ENCODE measurements at places on chromosomes 11 and 22.

- DNase-seq: no peak
Observed at GRCh38 chr11:45151362-45151982, 5.0 kb downstream of the PRDM11 start.

- no peak for DNase-seq
Observed at GRCh38 chr11:78791254-78791653, 216.6 kb upstream of the NARS2 start.

- DNase-seq: no peak
Observed at GRCh38 chr11:85276332-85276731, 350.8 kb downstream of the DLG2 start.

DNA sequence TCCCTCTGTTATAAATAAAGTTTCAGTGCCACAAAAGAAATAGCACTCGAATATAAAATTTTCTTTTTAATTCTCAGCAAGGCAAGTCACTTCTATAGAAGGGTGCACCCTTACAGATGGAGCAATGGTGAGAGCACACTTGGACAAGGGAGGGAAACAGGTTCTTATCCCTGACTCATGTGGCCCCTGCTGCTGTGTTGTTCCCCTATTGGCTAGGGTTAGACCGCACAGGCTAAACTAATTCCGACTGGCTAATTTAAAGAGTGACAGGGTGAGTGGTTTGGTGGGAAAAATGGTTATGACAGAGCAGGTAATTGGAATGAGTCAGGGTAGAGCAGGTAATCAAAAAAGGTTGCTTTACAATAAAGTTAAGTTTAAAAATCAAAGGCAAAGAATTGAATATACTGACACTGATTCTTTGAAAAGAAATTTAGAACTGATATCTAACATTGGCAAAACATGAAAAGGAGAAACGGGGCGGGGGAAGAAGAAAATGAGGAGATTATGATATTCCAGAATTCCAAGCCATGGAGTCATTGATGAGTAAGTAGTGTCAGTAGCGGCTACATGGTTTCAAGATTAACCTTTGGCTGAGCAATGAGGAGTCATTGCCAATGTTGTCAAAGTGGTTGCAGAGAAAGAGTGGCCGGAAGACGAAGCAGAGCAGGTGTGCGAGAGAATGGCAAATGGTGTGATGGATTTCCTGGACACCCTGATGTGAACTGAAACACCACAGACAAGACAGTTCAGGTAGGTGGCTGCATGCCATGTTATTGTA lies 48.4 kb upstream of the MRGPRX1 start:
- DNase-seq: no peak

GRCh38 chr11:43575913-43576310 lies 104.6 kb upstream of the HSD17B12 start:
- DNase-seq: peak; percentile 85

GRCh38 chr11:19920982-19921381 lies 208.3 kb downstream of the NAV2 start:
- no peak for DNase-seq

DNA sequence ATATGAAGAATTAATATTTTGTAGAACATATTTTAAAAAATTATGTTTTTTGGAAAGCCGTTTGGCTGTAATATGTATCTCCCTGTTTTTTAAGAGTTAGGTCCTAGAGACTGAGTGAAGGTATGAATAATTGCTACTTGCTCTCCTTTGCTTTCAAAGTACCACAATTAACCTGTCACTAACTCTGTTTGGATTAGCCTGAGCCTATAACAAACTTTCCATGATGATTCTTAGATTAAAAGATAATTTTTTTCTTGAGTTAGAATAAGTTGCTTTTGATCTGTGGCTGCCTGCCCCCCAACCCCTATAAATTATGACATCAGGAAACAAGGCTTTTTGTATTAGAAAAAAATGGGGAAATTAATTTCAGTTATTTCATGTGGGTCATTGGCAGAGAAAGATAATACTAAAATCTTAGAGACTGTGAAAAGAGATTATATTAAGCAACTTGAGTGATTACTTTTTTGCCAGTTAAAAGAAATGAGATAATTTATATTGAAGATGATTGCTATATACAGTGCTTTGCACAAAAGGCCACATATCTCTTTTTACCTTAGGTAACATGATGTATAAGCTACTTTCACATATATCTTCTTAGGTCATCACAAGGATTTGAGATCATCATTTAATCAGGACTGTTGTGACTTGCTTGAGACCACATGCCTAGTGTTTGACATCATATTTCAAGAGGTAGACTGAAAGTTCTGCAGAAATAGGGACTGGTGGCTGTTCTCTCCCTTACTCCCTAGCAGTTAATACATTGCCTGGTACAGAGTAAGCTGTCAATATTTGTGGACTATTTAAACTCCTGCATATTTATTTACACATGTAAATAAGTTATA lies 9.6 kb downstream of the MTMR3 start:
- no peak for DNase-seq

GRCh38 chr11:6350043-6350442 lies 29.7 kb upstream of the CAVIN3 start:
- peak; percentile 94 for DNase-seq

DNA sequence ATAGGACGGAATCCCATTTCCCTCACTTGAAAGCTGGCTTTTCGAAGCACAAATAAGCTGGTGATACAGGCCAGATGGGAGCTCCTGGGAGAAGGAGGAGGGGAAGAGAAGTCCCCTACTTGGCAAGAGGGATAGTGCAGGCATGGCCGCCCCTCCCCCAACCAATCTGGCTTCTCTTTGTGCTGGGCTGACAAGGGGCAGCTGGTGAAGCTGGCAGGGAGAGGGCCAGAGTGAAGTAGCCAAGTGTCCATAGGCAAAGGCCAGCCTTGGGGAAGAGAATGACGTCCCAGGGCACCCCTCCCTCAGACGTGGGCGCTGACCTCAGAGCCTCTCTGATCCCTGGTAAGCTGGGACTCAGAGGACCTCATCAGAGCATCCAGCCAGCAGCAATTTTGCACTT lies 78.7 kb upstream of the GRAMD1B start:
- DNase-seq: peak; percentile 89

GRCh38 chr11:64971421-64972233 lies at the start of gene MAJIN:
MAJIN (minus strand) TSS chr11:64972108; CDS start chr11:64959405, 12,703 bp downstream.
- DNase-seq: peak; percentile 88

- no peak for DNase-seq
Observed at GRCh38 chr11:120174866-120175265, 36.0 kb upstream of the OAF start.

DNA sequence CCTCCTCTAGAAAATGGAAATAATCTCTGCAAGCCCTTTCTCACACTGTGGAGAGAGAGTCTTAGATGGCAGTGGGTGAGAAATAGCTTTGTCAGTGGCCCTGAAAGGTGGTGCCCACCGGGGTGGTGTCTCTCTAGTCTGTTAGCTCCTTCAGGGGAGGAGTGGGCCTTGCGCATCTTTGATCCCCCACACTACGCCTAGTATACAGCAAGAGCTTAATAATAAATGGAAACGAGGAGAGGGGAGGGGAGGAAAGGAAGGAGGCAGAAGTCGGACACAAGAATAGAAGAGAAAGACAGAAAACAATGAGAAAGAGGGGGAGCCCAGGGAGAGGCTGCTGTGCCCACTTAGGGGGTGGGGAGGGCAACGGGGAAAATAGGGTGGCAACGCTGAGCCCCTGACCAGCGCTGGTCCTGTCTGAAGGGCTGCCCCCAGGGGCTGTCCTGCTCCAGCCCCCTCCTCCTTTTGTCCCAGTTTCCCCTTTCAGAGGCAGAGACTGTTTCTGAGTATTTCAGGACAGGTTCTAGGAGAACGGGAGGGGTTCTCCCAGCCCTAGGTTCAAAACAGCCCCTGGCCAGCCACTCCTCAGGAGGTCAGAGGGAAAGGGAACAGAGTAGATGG lies 1.2 kb downstream of the ARRB1 start:
- no peak for DNase-seq

GRCh38 chr11:31199378-31199777 lies 170.2 kb downstream of the DCDC1 start:
- peak; percentile 58 for DNase-seq

- DNase-seq: no peak
Observed at GRCh38 chr11:11056749-11057471, 199.1 kb upstream of the ZBED5 start.

DNA sequence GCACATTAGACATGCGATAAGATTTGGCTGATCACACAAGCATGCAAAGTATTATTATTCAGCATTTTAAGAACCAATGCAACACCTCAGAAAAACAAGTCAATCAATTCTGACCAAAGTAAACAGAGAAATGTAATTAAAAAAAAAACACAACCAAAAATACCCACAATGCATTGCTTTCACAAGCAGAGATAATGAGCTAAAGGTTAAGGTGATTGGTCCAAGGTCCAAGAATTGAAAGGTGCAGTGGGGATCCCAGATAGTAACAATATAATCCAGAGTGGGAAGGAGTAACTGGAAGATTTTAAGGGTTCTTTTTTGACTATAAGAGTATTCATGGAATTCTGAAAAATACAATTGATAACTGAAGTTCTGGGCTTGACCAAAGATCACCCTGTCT lies 39.0 kb downstream of the APOL5 start:
- DNase-seq: no peak

- no peak for DNase-seq
Observed at GRCh38 chr11:59923813-59924212, 14.4 kb upstream of the OOSP1 start.

- no peak for DNase-seq
Observed at GRCh38 chr11:10539339-10539738, 1.6 kb downstream of the RNF141 start.

- no peak for DNase-seq
Observed at GRCh38 chr11:21948876-21949275, 244.0 kb upstream of the ANO5 start.

DNA sequence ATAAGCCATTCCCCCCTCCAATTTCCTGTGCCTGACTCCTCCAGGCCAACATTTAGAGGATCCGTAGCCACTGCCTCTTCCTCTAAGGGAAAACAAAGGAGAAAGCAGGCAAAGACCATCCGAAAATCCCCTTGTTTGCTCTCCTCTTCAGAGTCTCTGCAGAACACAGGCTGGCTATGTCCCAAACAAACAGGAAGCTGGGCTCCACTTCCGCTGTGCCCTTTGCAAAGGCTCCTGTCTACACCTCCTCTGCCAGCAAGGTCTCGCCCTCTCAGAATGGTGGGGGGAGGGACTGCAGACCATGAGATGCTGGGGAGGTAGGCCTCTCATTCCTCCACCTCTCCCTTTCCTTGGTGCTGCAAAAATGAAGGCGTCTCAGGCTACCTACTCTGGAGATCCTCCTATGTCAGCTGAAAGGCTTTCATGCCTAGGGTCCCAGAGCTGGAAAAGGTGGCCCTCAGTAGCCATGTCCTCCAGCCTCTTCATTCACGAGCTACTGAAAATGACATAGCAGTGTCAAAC lies 596.2 kb downstream of the BUD13 start:
- DNase-seq: no peak

DNA sequence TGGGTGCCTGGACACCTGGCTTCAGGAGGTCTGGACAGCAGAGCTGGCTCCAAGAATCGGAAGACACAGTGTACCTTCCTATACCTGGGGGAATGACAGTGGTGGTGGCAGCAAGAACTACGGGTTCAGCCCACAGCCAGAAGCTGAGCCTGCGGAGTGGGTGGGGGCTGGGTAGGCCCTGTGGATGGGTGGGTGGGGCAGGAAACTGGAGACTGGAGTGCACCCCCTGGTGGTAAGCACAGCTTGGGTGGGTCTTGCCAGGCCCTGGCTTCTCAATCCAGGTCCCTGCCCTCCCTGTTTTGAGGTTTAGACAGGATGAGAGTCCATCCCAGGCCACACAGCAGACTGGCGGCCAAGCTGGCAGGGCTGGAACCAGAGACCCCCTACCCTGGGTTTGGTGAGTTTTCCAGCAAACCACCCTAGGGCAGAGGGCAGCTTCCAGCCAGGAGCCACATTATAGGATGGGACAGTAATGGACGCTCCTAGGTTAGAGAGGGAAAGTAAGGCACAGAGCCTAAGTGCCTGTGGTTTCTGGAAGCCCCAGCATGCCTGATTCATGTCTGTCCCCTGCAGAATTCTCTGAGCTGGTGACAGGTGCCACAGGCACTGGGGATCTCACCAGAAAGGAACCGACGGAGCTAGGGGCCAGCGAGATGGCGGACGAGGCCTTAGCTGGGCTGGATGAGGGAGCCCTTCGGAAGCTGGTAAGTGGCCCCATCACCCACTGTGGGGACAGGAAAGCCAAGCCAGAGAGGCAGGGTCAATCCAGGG lies 1.7 kb downstream of the SMTN start:
- DNase-seq: no peak

Measured in brain (organoid and tissue), 16 donors.